ENCODE measurements at places on chromosomes 13 and 19.

- no peak for DNase-seq
Observed at GRCh38 chr13:64962404-64962803, 2267.7 kb downstream of the PCDH9 start.

DNA sequence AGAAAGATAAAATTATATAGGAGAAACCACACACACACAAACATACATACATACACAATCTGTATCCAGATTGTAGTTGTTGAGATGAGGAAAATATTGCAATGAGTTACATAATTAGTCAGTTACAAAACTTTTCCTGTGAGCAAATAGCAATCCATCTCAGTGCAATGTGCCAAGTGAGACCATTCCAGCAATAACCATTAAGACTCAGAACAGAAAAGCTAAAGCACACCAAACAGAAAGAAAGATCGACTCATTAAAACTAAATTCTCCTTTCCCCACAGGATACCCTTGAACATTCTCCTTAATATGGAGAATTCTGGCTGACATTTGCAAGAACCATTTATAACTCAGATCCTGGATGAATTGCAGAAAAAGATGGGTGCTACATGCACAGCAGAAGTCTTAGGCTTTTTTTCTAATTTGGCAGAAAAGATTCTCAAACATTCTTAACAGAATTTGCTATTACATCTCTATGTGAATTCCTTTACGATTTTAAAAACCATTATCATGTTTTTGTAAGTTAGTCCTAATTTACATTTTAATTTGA, 1341.2 kb upstream of the SPRY2 start:
- no peak for DNase-seq

DNA sequence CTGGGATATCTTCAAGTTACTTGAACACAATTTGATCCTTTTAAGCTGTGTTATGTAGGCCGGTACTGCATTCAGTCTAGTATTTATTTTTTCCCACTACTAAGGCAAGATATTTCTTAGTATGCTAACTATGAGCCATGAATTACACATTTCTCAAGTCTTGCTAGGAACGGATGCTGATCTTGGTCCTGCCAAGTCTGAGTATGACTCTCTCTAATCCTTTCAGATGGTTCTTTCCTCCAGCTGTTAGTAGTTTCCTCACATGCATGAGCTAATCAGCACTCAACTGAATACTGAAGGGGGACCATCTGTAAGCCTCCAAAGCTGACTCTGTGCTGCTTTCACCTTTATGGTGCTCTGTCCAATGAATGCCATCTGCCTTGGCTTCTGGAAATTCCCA, 460.3 kb downstream of the KCTD12 start:
- DNase-seq, result peak; percentile 19

- no peak for DNase-seq
Observed at GRCh38 chr13:38394777-38395496, 45.3 kb downstream of the UFM1 start.

GRCh38 chr13:59178344-59178743, 985.4 kb downstream of the DIAPH3 start:
- no peak for DNase-seq

DNA sequence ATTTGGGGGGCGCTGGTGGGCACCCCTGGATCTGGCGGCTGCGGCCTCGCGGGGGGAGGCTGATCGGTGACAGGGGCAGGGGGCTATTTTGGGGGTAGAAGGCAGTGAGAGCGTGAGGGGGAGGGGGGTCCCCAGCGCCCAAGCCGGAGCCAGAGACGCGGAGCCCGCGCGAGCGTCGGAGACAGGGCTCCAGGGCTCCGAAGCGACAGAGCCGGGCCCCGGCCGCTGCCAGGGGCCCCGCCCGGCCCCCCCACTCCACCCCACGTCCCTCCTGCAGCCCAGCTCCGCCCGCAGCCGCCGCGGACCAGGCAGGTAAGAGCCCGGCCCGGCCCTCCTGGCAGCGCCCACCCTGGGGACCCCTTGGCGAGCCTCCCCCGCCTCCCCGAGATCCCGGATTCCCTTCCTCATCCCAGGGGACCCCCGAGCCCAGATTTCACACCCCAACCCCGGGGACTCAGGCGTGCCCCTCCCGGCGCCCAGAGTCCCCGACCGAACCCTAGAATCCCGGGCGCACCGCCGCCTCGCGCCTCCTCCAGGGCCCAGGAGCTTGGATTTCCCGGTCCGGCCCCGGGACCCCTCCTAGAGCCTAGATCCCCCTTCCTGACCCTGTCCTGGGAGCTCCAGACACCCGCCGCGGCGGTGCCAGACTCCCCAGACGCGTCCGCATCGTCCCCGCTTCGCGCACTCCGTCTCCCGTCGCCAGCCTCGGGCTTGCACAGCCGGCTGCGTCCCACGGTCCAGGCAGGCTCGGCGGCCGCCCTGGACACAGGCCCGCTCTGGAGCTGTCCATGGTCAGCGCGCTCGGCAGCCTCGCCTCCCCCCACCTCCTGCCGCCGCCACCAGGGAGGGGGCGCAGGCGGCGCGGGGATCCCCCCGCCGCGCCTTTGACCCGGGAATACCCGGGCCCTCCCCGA, at the start of gene PPFIA3:
Gene PPFIA3 (plus strand): TSS at position 134 of the 914 bp plus-strand sequence. CDS start 8,330 bp downstream, outside the sequence.
- DNase-seq, result peak; percentile 77

- DNase-seq, result no peak
Observed at GRCh38 chr13:41177616-41178015, 16.8 kb downstream of the KBTBD7 start.

GRCh38 chr13:26557051-26557392, 461 bp upstream of the WASF3 start:
- no peak for DNase-seq

GRCh38 chr19:2184422-2184975, 20.8 kb downstream of the DOT1L start:
- DNase-seq, result no peak

DNA sequence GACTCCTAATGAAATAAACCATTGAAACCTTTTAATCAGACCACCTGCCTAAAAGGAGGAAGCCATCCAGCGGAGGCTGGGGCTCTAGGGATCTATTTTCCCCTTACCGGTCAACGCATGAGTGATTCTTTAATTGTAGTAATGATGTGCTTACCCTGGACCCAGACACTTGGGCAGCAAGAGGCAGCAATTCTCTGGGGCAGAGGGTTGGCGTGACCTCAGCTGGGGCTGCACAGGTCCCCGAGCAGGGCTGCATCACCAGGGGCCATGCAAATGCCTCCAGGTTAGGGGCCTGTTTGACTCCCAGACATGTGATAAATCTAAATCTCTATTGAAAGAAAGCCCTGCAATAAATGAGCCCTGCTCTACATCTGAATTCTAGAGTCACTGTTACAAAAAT, 194.2 kb upstream of the TSHZ3 start:
- no peak for DNase-seq

- DNase-seq, result no peak
Observed at GRCh38 chr13:31930490-31930889, 101.1 kb upstream of the FRY start.

- no peak for DNase-seq
Observed at GRCh38 chr19:31504221-31504620, 155.0 kb upstream of the TSHZ3 start.

DNA sequence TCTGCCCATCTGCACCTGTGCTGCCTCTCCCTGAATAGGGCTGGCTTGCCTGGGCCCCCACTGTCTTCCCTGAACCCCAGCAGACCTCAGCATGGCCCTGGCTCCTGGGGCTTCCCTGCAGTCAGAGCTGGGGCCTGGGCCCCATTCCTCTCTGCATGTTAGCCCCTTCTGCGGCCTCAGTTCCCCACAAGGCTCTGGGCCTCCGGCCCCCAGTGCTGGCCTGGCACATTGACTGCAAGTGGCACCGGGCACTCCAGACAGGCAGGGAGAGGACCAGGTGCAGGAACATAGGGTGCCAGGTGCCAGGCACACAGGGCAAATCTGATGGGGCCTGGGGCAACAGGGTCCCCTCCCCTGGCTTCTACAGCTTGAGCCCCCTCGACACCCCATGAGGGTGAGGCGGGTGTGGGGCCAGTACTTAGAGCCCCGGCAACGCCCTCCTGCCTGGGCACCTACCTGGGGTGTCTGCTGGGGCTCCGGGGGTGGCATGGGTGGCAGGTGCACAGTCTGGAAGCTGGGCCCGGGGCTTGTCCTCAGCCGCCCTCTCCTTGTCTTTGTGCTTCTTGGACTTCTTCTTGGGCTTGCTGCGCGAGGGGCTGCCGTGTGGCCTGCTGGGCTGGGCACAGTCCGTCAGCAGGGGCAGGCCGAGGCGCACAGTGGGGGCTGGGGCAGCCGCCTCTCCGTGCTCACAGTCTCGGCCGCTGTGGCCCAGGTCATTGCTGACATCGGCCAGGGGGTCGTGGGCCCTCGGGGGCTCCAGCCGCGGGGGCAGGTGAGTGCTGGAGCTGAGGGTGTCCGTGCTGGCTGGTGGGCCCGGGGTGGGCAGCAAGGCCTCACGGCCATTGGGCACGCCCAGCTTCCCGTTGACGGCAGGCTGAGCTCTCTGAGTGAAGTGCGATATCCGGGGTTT, 12.3 kb upstream of the ISYNA1 start:
- no peak for DNase-seq

All from lung (tissue), 17 donors.